ENCODE measurements at places on chromosomes 7 and 10. TPM values are rescaled to one million over a fixed set of nuclear protein-coding genes. Genes with fewer than 3 reads are reported as not detected.

- no peaks in the 10 kb centered on the region for H3K27me3 ChIP-seq
- peaks cover 11% of the 10 kb centered on the region for H3K4me1 ChIP-seq
- H3K27ac ChIP-seq, result no peak overlapping the region
These were observed 104.6 kb downstream of the MLLT10 start for GRCh38 chr10:21638681-21639080.

GRCh38 chr7:46993396-46993795, 588.5 kb downstream of the TNS3 start:
- no peaks in the 10 kb centered on the region for H3K4me1 ChIP-seq
- DNase-seq, result no peak

DNA sequence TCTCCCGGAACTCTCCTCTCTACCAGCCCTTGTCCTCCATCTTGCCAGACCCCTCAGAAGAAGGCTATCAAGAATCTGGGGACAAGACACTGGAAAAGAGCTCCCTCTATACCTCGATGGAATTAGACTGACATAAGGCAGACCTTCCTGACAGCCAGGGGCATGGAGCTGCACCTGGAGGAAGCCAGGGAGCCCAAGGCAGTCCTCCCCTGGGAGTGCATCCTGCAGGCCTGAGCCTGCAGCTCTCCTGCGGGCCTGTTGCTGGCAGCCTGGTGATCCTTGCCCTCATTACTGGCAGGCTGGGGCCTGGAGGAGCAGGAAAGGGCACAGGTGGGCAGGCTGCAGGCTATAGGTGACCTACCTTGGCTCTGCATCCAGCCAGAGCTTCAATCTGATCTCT, 323.4 kb downstream of the GRID1 start:
- no peak overlapping the region for H3K27ac ChIP-seq
- DNase-seq, result no peak
- no peaks in the 10 kb centered on the region for H3K36me3 ChIP-seq
- no peak overlapping the region for H3K4me3 ChIP-seq

GRCh38 chr7:75958802-75959543, 35.4 kb downstream of the TMEM120A start:
- DNase-seq, result no peak
- peaks cover 3% of the 10 kb centered on the region for H3K36me3 ChIP-seq
- no peak overlapping the region for H3K27ac ChIP-seq
- H3K27me3 ChIP-seq, result peaks cover 3% of the 10 kb centered on the region
- no peak overlapping the region for H3K4me3 ChIP-seq

DNA sequence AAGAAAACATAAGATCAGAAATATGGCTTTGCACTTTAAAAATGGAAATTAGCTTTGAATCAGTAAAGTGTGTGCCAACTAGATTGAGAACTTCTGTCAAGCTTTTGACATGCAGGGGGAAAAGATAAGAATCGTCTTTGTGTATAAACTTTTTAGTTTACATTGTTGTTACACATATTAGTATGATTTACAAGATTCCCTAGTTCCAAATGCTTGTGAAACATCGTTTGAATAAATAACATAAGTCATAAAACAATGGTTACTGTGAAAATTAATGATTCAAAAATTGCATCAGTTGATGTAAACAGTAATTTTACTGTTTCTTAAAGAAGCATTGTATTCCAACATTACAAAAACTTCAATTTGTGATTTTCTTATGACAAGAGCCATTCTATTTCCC, 207.6 kb upstream of the MTPN start:
- DNase-seq, result no peak
- no peak overlapping the region for H3K4me3 ChIP-seq
- H3K27me3 ChIP-seq, result no peaks in the 10 kb centered on the region
- H3K4me1 ChIP-seq, result no peaks in the 10 kb centered on the region

DNA sequence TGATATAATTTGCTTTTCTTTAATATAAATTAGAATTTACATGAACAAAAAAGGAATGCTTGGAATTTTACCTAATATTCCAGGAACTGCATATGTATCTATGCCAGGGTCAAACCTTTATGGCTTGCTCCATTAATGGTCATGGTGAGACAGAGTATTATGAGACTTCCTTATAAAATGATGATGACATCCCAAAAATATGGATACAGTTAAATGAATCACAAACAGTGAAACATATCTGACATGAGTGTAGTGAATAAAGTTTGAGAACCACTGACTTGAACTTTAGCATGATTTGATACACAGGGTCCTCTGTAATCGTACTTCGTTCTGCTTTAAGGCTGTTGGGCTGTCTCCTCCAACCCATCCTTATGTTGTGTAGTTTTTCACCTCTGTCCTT, 51.8 kb downstream of the MARCHF5 start:
- H3K4me3 ChIP-seq, result no peak overlapping the region
- DNase-seq, result no peak
- H3K36me3 ChIP-seq, result no peaks in the 10 kb centered on the region
- no peak overlapping the region for H3K27ac ChIP-seq

GRCh38 chr10:90087197-90088023, 386.0 kb downstream of the KIF20B start:
- H3K4me3 ChIP-seq, result no peak overlapping the region
- H3K27ac ChIP-seq, result no peak overlapping the region
- no peak for DNase-seq
- H3K36me3 ChIP-seq, result no peaks in the 10 kb centered on the region
- peaks cover 2% of the 10 kb centered on the region for H3K27me3 ChIP-seq
- H3K4me1 ChIP-seq, result no peaks in the 10 kb centered on the region

DNA sequence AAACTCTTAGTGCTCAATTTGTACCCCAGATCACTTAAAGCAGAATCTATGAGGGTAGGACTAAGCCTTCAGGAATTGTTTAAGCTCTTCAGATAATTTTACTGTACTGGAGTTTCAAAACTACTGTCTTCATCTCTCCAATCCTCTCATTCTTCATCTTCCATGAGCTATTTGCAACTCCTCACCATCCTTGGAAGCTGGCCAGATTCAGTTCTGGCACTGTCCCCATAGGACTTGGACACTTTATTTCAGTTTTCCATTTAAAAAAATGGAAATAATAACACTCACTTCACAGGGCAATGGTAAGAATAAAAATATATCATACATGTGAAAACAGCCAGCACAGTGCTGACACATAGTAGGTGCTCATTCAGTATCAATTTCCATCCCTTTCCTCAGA, 74.6 kb downstream of the PPP1R17 start:
- no peak overlapping the region for H3K4me3 ChIP-seq
- H3K36me3 ChIP-seq, result no peaks in the 10 kb centered on the region
- no peak for DNase-seq
- no peak overlapping the region for H3K27ac ChIP-seq

DNA sequence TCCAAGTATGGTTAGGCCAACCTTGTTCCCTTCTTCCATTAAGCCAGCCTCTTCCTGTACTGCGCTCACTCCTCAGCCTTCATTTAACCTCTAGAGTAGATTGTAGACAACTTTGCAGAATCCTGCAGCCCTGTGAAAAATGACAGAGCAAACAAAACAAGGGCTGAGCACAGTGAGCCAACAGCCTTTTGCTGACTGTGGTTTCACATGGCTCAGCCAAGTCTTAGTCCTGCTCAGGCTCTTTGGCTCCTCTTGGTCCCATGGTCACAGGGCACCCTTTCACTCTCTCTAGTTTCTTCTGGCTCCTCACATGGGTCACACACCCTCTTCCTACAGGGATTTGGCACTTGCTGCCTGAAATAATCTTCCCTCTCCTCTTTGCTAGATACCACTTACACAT, 900.3 kb downstream of the CCSER2 start:
- DNase-seq, result no peak
- peaks cover 6% of the 10 kb centered on the region for H3K27me3 ChIP-seq
- H3K36me3 ChIP-seq, result no peaks in the 10 kb centered on the region
- peaks cover 25% of the 10 kb centered on the region for H3K4me1 ChIP-seq
- no peak overlapping the region for H3K4me3 ChIP-seq

- no peaks in the 10 kb centered on the region for H3K4me1 ChIP-seq
- H3K27me3 ChIP-seq, result peaks cover 2% of the 10 kb centered on the region
- H3K27ac ChIP-seq, result no peak overlapping the region
- no peak overlapping the region for H3K4me3 ChIP-seq
These were observed 15.0 kb upstream of the CYP3A4 start for GRCh38 chr7:99798972-99799371.

GRCh38 chr7:157490465-157490912, 153.7 kb downstream of the DNAJB6 start:
- H3K27ac ChIP-seq, result no peak overlapping the region
- no peaks in the 10 kb centered on the region for H3K36me3 ChIP-seq
- H3K27me3 ChIP-seq, result no peaks in the 10 kb centered on the region

DNA sequence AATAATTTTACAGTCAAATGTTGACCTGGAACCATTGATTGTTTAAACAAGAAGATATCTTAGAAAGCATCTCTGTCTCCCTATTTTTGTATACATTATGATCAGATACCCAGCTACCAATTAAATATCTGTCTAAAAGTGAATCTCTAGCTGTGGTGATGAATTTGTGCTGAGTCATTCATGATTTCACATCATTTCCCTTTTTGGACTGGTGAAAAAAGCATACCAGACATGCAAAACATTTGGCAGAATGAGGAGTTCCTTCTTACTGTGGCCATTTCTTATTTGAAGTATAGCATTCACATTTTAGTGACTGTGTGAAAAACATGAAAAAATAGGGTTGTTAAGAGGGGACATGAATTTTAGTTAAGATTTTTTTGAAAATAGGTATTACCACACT, 98.0 kb upstream of the GATA3 start:
- no peaks in the 10 kb centered on the region for H3K4me1 ChIP-seq
- no peak overlapping the region for H3K27ac ChIP-seq
- H3K4me3 ChIP-seq, result no peak overlapping the region
- H3K36me3 ChIP-seq, result no peaks in the 10 kb centered on the region

- peaks cover 19% of the 10 kb centered on the region for H3K4me1 ChIP-seq
- H3K27ac ChIP-seq, result no peak overlapping the region
- no peaks in the 10 kb centered on the region for H3K36me3 ChIP-seq
- no peak overlapping the region for H3K4me3 ChIP-seq
These were observed 42.0 kb downstream of the FAM13C start for GRCh38 chr10:59320355-59320754.

DNA sequence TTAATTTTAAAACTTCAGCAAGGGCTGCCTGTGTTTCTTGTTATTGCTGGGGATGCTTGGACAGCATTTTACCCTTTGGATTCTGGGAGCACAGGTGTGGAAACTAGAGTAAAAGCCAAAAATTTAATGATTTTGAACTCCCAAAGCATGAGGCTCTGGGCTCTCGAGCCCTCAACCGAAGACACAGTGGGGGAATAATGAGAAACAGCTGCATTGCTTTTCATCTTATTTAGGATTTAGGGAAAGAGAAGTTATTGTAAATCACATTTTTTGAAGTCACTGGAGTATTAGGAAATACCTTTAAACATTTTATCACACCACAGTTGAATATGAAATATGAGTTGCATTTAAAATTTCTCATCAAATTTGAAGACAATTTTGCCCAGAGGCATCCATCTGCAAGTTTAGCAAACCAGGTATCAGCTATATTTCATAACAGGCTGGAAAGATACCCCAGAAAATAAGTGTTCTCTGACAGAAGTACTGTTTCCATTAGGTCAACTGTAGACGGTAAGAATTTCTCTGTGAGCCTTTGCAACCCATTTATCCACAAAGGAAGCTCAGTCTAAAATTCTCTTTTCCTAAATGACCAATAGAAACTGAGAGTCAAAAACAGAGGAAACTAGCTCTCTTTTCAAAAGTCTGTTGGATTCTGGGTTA, 290.6 kb upstream of the PHYHIPL start:
- H3K36me3 ChIP-seq, result peaks cover 8% of the 10 kb centered on the region
- H3K27me3 ChIP-seq, result peaks cover 2% of the 10 kb centered on the region
- DNase-seq, result no peak
- H3K27ac ChIP-seq, result no peak overlapping the region
- no peaks in the 10 kb centered on the region for H3K4me1 ChIP-seq

- no peak overlapping the region for H3K27ac ChIP-seq
- peaks cover 31% of the 10 kb centered on the region for H3K4me1 ChIP-seq
- peak overlapping the region; percentile 62 for H3K4me3 ChIP-seq
- H3K27me3 ChIP-seq, result no peaks in the 10 kb centered on the region
These were observed 2.1 kb downstream of the ANK3 start for GRCh38 chr10:60387531-60387930.

DNA sequence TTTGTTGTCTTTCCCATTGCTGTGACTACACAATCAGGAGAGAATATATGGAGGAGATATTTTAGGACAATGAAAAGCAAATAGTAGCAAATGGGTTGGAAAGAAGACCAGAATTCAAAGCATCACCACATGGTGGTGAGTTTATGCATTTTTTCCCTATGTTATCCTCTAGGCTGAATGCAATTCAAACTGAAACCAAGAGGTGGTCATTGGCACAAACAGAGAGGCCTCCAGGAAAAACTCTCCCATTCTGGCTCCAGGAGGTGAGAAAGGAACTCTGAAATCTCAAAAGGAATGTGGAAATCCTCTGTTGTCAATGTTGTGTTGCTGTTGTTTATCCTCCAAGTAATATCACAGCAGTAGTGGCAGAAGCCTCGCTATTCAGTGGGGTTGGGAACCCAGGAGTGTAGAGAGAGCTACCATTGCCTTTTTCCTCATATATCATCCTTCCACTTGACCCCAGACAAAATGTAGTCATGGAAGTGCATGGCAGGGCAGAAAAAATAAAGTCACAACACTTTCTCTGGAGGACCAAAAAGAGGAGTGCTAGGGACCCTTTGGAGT, 819.1 kb downstream of the GRID1 start:
- H3K4me1 ChIP-seq, result peaks cover 3% of the 10 kb centered on the region
- H3K27me3 ChIP-seq, result no peaks in the 10 kb centered on the region
- H3K4me3 ChIP-seq, result no peak overlapping the region
- no peak for DNase-seq

DNA sequence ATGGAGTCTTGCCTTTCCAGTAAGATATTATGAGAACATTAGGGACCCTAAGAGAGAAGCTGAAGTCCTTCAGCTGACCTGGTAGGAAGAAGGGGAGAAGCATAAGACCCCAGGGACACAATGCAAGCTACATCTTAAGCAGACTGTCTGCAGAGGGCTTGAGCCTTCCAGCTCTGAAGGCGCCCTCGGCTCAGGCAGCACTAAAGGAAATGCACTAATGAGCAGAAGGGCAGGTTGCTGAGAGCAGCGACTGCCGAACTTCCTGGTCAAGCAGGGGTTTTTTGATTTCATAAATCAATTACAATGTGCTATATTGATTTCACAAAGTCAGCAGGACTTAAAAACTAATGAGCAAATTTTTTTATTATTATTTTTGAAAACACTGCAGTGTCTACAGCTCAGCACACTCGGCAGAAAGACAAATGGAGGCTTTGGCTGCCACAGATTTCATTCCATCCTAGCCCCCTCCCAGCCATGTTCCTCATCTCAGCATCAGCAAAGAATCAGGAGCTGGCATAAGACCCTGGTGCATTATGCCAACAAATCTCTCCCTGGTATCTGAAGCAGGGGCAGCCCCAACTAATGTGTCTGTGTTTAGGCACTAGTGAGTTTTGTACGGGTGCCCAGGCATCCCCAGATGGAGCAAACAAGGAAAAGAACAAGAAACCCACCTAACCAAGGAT, 57.1 kb downstream of the LRRTM3 start:
- no peak overlapping the region for H3K27ac ChIP-seq
- H3K27me3 ChIP-seq, result peaks cover 2% of the 10 kb centered on the region
- H3K4me3 ChIP-seq, result no peak overlapping the region
- no peak for DNase-seq
- no peaks in the 10 kb centered on the region for H3K4me1 ChIP-seq

The CPN1 gene
- not detected for total RNA-seq

The LIPN gene
- not detected for total RNA-seq

The SEMA3D gene
- total RNA-seq, result 13.6 TPM

The LIPK gene
- not detected for total RNA-seq

The FZD1 gene
- 4.9 TPM for total RNA-seq

The SLC13A1 gene
- total RNA-seq, result not detected

The CLCN1 gene
- total RNA-seq, result 0.56 TPM

The ABCB1 gene
- 0.78 TPM for total RNA-seq

The TMEM248 gene
- total RNA-seq, result 62.6 TPM
